ENCODE measurements at places on chromosomes 7 and 10.

- DNase-seq = no peak
These were observed 6.2 kb upstream of the IFIT2 start for GRCh38 chr10:89295597-89295996.

GRCh38 chr10:102642736-102643335 lies 1.4 kb upstream of the TRIM8 start:
- no peak for DNase-seq

DNA sequence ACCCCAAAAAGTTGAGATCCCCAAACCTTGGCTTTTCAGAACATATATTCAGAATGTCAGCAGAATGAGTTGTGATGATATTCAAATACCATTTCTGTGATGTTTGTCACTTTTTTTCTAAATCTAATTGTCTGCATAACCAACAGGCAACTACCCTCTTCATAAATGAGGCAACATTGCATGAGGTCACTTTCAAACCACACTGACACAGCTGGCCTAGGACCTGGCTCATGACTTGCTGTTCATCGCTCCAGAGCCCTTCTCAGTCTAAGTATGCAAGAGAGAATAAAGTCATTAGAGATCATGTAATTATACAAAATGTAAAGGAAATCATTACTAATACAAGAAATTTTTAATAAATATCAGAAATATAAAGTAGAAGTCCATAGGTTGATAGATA lies 681.9 kb downstream of the GRM8 start:
- no peak for DNase-seq

- no peak for DNase-seq
These were observed 8.9 kb downstream of the GFRA1 start for GRCh38 chr10:116263870-116264655.

- DNase-seq = no peak
These were observed 119.2 kb downstream of the MBL2 start for GRCh38 chr10:52653263-52653909.

DNA sequence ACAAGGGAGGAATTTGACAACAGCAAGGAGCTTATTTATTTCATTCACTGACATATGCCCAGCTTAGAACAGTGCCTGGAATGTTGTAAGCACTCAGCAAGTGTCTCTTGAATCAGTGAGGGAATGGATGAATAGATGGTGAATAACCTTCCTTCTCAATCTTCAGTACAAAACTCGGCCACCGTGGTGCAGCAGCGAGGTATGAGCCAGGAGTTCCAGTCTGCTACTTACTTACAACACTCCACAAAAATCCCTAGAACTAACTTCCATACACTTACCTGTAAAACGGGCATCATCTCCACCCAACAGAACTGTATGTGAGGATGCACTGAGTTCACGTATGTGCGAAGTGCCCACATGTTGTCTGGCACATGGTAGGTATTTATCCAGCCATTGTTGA lies 237.4 kb downstream of the WDR11 start:
- DNase-seq = no peak
